ENCODE measurements at places on chromosomes 2 and 18.

- DNase-seq = no peak
Observed at GRCh38 chr2:49367003-49367402, 212.7 kb upstream of the FSHR start.

- DNase-seq = no peak
Observed at GRCh38 chr2:68471385-68471784, 4.0 kb downstream of the APLF start.

DNA sequence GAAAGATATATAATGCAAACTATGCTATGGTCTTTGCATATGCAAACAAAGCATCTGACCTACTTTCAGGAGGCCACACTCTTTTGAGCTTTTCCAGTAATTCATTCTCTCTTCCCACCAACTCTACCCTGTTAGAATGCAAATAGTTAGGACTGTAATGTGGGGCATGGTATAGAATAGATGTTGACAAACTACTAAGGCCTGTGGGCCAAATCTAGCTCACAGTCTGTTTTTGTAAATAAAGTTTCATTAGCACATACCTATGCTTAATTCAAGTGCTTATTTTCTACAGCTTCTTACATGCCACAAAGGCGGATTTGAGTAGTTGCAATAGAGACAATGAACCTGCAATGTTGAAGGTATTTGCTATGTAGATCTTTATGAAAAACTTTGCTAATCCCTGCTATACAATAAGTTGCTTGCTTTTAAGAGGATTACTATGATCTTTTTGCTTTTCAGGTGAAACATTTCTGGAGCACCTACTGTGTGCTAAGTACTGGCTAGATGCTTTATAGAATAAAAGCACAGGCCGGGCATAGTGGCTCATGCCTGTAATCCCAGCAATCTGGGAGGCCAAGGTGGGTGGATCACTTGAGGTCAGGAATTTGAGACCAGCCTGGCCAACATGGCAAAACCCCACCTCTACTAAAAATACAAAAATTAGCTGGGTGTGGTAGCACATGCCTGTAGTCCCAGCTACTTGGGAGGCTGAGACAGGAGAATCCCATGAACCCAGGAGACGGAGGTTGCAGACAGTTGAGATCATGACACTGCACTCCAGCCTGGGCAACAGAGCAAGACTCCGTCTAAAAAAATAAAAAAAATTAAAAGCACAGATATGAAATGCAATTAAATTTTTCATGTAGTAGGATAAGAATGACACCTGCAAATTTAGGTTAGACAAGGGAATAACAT, 267.8 kb downstream of the DPP10 start:
- DNase-seq = no peak

- DNase-seq = no peak
Observed at GRCh38 chr2:187924293-187924692, 367.4 kb upstream of the GULP1 start.

DNA sequence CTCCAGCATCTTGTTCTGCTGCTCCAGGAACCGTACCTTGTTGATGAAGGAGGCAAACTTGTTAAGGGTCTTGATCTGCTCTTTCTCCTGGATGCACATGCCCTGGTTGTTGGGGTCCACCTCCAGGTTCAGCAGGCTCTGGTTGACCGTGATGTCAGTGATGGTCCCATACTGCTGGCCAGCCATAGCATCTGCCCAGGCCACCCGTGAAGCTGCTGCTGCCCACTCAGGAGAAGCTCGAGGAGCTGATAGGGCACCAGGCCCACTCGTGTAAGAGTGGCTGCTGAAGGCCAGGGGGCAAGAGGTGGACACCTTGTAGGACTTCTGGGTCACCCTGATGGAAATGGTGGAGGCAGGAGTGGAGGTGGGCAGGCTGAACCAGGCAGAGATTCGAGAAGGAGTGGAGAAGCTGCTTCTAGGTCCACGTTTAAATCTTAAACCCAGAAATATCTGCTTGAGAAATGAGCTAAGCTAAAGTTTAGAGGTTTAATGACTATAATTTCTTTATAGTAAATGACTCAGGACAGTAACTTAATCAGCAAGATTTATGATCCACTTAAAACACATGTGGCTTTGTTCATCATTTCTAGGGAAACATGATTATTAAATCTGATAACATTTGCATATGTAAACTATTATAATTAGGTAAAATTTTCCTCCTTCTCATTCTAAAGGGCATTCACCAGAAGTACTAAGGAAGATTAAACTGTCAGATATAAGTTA, 358.7 kb upstream of the SETBP1 start:
- DNase-seq = no peak

- no peak for DNase-seq
Observed at GRCh38 chr2:234885118-234885517, 66.7 kb upstream of the SH3BP4 start.

DNA sequence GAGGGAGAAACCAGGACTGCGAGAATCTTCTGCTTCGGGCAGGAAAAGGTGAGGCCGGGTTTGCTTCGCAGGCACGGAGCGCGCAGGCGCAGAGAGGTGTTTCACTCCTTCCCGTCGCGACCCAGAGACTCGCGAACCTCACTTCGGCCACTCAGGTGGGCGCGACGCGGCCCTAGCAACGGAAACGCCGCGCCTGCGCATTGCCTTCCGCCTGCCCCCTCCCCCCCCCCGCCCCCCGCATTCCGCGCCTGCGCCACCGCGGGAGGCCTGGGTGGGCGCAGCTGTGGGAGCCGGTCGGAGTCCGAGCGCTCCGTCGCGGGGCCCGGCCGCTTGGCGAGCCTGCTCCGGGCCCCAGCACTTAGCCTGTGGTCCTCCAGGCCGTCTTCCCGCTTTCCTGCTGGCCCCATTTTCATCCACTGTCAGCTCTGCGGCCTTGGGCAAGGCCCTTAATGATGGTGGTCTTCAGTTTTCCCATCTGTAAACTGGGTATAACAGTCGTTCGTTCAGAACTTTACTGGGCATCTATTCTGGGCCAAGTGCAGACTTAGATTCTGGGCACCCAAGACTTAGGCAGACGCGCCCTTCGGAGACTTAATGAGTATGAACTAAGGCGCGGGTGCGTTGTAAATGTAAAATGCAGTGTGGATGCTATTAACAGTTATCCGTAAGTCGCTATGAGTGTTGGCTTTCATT, 62.1 kb upstream of the ACKR3 start:
- no peak for DNase-seq

DNA sequence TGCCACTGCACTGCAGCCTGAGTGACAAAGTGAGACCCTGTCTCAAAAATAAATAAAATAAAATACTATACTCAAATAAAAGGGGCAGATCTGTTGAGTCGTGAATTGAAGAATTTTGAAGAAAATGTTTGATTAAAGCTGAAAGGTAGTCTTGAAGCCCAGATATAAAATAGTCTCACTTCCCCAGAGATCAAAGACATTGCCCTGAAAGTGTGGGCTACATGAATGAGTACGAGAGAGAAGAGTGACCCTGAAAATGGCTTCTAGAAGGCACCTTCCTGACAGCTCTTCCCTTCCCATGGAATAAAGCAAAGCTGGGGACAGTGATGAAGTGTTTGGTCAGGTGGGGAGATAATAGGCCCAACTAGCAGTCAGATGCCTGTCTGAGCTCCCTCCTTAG, 13.8 kb upstream of the FZD5 start:
- DNase-seq = no peak
